Cardiac muscle cell (in vitro differentiated cells and primary cell): ENCODE measurements at places on chromosomes 5 and 9. TPM values are rescaled to one million over a fixed set of nuclear protein-coding genes. Genes with fewer than 3 reads are reported as not detected.

Gene GABRA6
- not detected in 2 replicates for polyA plus RNA-seq

Gene C1QTNF3
- polyA plus RNA-seq: 0.91 and 3.2 TPM in 2 replicates

- DNase-seq: peak; percentile 6
Measured at GRCh38 chr5:4995014-4995413, 145.1 kb upstream of the ADAMTS16 start.

- no peak for DNase-seq
Measured at GRCh38 chr9:112176524-112176923, 1.4 kb upstream of the SUSD1 start.

DNA sequence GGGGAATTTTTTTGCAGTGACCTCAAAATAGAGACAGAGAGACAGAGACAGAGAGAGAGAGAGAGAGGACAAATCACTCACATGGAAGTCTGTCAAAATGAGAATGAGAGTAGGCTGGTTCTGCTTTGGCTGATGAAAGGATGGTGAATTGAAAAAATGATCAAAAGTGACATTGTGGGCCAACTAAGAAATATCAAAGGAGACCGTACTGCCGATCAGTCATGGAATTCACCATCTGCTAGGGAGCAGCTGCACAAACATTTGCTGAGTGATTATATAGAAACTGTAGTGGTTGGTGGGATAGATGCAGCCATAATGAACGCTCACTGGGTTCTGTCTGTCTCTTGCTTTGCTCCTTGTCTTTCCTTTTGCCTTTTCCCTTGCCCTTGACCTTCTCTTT is 476.6 kb upstream of the SGCD start:
- no peak for DNase-seq

DNA sequence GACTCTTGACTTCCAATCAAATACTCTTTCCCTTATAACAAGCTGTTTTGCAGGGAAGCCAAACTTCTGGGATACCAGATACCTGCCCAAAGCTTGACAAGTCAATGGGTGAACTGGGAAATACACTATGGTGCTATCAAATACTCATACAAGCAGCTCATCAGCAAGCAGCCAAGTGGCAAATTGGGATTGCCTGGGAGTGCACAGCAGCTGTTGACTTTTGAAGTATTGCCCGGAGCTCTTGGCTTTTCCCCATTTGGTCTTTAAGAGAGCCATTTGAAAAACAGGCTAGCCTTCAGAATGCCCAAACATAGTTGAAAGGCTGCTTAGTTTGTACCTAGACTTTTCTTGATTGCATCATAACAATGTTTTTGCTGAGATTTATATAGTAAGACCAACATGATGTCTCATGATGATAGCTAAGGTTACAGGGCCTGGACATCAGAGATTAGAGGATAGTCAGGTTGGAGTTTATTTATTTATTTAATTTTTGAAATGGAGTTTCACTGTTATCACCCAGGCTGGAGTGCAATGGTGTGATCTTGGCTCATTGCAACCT is 210.1 kb upstream of the ZNF608 start:
- DNase-seq: no peak

DNA sequence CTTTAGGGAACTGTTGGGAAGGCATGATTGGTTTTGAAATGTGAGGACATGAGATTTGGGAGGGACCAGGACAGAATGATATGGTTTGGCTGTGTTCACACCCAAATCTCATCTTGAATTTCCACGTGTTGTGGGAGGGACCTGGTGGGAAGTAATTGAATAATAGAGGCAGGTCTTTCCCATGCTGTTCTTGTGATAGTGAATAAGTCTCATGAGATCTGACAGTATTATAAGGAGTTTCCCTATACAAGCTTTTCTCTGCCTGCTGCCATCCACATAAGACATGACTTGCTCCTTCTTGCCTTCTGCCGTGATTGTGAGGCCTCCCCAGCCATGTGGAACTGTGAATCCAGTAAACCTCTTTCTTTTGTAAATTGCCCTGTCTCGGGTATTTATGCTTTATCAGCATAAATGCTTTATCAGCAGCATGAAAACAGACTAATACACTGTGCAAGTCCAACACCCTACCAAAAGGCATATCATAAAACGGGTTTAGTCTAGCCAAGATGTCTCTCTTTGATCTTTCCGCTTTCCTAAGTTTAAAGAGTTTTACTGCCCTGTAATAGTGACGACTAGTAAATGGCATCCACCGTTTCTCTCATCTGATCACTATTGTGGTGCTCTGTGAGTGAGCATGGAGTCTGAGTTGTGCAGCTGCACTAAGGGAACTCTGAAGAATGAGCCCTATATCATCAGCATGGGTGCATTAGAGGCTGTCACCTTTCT is 12.9 kb upstream of the ZNF782 start:
- no peak for DNase-seq

DNA sequence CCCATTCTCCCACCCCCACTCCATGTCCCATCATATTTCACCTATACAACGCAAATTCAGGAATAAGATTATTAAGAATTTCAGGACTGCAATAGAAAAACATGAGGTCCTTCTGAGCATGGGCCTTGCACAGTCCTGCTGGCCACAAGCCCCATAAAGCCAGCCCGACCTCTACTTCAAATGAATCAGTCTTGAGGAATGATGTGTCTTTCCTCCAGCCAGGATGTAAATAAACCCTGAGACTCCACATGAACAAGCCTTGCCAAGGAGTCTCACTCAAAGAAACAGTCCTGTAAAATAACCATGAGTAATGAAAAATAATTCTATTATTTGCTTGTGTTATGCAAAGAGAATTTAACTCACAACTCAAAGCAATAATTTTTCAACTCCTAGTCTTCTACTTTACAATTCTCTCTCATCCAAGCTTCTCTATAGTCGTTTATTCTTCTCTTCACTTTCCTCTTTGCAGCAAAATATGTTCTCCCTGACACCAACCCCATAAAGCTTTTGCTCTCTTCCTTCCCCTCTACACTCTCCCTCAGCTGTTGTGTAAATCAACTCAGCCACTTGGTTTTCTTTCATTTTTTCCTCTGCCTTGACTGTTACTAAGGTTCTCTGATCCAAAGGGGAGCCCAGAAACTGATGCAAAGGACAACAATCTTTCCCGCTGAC is 140.1 kb upstream of the MOCS2 start:
- no peak for DNase-seq
